CD4-positive, alpha-beta T cell treated with Interleukin-4 for 1 hour (primary cell): ENCODE measurements at places on chromosomes 7 and 10.
A peak's percentile ranks its signal among the peaks of the same experiment; 100 is the strongest.

DNA sequence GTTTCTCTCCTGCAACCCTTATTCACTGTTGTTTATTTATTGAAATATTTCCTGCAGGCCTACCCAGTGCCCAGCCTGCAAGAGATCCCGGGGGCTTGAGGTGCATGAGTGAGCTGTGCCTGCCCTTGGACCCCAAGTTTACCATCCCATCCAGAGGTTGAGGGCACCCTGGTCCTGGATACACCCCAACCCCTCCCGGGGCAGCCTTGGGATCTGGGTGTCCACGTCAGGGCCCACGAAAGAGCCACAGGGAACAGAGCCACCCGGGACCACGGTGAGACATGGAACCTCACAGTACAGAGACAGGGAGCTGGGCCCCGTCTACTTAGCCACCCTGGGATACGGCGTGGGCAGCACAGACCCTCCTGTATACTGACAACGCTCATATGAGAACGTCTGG, 28.8 kb upstream of the PDGFA start:
- no peak for DNase-seq

DNA sequence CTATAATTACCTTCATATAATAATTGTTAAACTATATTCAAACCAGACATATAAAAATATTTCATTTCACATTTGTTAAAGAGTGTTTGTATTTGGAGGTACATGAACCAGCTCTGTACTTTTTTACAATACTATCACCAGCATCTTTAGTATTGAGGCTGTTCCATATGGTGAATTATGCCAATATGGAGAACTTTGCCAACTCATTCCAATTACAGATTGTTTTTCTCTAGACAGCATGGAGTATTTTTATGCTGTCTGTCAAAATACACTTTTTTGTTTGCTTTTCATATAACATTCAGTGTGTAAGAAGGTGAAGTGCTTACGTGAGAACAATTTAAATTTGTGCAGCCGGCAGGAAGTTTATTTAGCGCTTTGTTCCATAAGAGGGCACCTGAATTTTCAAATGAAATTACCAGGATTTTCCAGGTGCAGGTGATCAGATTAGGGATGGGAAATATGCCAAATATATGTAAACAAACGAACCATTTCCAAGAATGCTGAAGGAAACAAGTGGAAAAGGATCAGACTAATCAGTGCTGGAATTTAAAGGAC, 54.9 kb downstream of the SEMA3E start:
- no peak for DNase-seq

- no peak for DNase-seq
Measured at GRCh38 chr10:124101351-124101750, 8.0 kb upstream of the CHST15 start.

- DNase-seq, result no peak
Measured at GRCh38 chr10:58887474-58887873, 289.0 kb upstream of the PHYHIPL start.

DNA sequence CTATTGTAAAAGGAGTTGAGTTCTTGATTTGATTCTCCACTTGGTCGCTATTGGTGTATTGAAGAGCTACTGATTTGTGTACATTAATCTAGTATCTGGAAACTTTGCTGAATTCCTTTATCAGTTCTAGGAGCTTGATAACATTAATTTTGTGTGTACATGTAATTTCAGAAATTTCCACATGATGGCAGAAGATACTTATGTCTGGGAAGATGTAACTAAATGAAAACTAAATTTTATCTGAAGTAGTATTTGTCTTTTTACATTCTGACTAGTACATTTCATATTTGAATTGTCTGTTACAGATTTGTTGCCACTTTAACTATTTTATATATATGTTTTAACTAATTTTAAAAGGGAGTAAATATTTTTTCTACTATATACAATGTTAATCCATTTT, 27.6 kb downstream of the SDHAF3 start:
- peak; percentile 33 for DNase-seq

DNA sequence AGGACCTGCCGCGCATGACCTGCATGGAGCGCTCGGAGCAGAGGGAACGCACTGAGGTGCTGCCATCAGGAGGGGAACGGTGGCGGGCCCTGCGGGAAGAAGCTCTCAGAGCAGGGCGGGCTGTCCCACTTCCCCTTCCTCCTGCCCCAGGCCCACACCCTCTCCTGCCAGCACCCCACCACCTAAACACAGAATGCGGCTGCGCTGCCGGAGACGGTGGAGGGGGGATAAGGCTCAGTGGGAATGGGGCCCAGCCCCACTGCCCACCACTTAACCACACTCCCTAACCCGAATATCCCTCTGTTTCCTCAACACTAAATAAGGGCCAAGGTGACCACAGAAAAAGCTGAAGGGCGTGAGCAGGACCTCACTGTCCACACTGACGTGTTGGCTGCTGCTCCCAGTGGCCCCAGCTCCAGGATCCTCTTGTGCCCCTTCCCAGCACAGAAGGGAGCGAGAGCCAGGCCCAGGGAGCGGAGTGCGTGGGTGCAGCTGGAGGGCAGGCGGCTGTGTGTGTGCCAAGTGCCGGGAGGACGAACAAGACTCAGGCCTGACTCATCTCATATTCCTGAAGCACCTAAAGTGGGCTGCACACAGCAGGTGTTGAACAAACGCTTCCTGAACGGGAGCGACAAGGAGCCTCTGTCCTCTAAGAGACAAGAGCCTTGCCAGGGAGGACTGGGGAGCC, 116.8 kb downstream of the MAD1L1 start:
- DNase-seq, result no peak

DNA sequence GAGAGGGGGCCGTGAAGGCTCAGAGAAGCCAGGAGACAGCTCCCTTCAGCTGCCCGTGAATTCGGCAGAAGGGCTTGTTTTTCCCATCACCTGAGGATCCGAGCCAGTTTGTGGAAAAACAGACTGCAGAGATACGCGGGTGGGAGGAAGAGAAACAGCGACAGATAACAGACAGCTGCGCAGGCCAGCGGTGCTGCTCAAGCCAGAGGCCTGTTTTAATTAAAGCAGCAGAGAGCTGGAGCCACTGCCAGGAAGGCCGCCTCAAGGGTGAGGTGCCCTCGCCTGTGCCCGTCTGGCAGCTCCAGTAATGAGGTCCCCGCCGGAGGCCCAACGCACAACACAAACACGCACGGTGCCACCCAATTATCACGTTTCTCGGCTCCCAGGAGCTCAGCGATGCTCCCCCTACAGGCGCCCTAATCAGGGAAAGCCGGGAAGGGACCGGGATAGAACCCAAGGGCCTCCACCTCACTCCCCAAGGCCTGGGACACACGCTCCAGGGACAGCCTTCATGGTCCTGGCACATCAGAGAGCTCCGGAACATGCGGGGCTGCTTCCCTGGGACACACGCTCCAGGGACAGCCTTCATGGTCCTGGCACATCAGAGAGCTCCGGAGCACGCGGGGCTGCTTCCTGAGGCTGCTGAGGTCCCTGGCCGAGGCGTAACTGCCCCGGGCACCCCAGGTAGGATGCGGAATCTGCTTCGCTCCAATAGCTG, 60.6 kb upstream of the DNAAF5 start:
- no peak for DNase-seq

GRCh38 chr10:23917251-23917840, 291.6 kb upstream of the KIAA1217 start:
- DNase-seq, result no peak

- no peak for DNase-seq
Measured at GRCh38 chr7:103989785-103990767, 618 bp upstream of the RELN start.

DNA sequence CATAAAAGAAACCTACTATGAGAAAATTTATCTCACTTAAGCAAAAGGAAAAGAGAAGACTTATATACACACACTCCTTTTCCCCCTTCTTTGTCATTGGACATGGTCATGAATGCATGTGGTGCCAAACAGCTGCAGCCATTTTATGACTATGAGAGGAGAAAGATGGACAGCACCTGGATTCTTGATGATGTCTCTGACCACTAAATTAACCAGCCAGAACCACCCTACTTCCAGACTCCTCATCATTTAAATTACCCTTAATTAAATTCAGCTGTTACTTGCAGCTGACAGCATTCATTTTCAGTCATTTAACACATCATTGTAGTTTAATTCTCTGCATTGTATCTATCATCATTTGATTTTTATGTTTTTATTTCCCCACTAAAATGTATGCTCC, 379.0 kb upstream of the HPS1 start:
- no peak for DNase-seq
